Activated CD8-positive, alpha-beta T cell treated with anti-CD3 and anti-CD28 coated beads for 36 hours (primary cell): ENCODE measurements at places on chromosomes 1 and 21. TPM values are rescaled to one million over a fixed set of nuclear protein-coding genes. Genes with fewer than 3 reads are reported as not detected.
A peak's percentile ranks its signal among the peaks of the same experiment; 100 is the strongest.

- DNase-seq, result no peak
These were observed 32.2 kb downstream of the TMED5 start for GRCh38 chr1:93148001-93148400.

GRCh38 chr1:174276087-174276486 lies 116.8 kb downstream of the RABGAP1L start:
- DNase-seq, result no peak

DNA sequence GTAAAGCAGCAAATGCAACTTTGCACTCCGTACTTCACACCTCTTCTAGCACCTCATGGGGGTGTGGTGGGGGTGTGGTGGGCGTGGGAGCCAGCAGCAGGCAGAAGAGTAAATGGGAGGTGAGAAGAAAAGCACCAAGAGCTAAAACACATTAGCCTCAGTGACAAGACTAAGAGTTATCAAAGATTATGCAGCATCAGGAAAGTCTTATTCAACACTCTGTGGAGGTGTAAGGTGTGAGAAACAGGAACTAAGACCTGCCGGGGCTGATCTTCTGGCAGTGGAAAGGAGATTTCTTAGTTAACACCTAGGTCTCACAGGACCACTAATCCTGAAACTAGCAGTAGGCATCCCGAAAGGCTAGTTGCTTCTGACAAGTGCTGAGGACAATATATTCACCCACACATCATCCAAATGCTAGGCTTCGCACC lies 9.9 kb downstream of the TGFBR3 start:
- peak; percentile 80 for DNase-seq

DNA sequence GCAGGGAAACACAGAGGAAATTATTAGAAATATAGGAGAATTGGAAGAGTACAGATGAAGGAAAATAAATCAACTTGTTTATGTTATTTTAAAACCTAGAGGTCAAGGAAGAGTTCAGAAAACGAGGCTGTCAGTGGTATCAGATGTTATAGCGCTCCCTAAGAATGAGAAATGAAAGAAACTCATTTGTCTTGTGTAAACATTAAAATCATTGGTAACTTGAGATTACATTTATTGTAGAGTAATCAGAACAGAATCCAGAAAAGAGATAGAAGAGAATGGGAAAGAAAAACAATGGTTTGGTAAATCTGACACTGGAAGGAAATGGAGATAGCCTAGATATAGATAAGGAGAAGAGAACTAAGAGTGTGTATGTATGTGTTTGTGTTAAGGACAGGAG lies 106.4 kb downstream of the ATF6 start:
- no peak for DNase-seq

- no peak for DNase-seq
These were observed 5.0 kb downstream of the C4BPA start for GRCh38 chr1:207109004-207109403.

DNA sequence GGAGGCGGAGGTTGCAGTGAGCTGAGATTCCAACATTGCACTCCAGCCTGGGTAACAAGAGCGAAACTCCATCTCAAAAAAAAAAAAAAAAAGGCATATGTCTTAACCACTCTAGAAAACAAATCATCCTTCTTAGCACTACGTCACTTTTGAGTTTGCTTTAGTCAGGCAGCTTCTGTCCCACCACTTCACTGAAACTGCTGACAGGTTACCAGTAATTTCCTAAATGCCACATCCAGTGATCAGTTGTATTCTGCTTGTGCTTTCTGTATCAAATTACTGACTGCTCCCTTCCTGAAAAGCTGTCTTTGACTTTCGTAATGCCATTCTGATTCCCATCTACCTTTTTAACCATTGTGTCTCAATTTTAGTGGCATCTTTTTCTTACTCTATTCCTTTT lies 21.7 kb downstream of the RCOR3 start:
- DNase-seq, result peak; percentile 7

- peak; percentile 50 for DNase-seq
These were observed 62.8 kb upstream of the NEK2 start for GRCh38 chr1:211738096-211738690.

- no peak for DNase-seq
These were observed 36.7 kb upstream of the GOLT1A start for GRCh38 chr1:204250428-204251030.

LCE1B gene
- total RNA-seq, result not detected

HES3 gene
- not detected for total RNA-seq

- DNase-seq, result no peak
These were observed 20.3 kb downstream of the POFUT2 start for GRCh38 chr21:45267390-45267760.

FAM43B gene
- not detected for total RNA-seq

DNA sequence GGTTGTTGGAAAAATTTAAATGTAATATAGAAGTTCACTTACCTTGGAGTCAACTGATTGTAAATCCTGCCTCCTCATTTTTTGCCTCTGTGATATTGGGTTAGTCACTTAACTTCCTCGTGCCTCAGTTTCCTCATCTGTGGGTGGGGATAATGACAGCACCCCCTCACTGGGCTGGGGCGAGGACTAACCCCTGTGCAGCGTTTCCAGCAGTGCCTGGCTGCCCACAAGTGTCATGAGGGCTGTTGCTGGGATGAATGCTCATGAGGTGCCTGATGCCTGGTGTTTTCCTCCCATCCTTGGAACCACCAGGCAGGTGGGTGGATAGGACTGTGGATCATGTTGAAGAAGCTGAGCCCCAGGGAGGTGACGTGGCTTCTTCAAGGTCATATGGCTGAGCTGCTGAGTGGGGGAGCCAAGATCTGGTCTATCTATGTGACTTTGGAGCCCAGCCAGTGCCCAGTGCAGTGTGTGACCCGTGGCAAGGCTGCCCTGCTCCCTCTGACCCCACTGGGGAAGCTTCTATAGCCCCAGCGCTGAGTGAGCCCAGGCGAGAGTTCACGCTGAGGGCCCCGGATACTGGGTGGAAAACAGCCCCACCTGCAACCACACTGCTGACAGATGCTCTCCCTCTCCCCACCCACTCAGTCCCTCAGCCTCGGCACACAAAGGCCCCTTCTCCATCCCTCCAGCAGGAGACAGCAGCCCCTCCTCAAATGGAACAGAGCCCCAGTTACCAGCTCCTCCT lies 446.0 kb downstream of the PTPRU start:
- no peak for DNase-seq

- peak; percentile 92 for DNase-seq
These were observed 14.0 kb upstream of the THEMIS2 start for GRCh38 chr1:27858072-27858948.

GRCh38 chr1:53945433-53946251 lies at the start of gene IFT25:
TSS of gene IFT25 (minus strand) at chr1:53945699. CDS start at chr1:53940082, 5,617 bp downstream.
- DNase-seq, result peak; percentile 99

CRB1 gene
- total RNA-seq, result not detected

SPRR2E gene
- not detected for total RNA-seq

DNA sequence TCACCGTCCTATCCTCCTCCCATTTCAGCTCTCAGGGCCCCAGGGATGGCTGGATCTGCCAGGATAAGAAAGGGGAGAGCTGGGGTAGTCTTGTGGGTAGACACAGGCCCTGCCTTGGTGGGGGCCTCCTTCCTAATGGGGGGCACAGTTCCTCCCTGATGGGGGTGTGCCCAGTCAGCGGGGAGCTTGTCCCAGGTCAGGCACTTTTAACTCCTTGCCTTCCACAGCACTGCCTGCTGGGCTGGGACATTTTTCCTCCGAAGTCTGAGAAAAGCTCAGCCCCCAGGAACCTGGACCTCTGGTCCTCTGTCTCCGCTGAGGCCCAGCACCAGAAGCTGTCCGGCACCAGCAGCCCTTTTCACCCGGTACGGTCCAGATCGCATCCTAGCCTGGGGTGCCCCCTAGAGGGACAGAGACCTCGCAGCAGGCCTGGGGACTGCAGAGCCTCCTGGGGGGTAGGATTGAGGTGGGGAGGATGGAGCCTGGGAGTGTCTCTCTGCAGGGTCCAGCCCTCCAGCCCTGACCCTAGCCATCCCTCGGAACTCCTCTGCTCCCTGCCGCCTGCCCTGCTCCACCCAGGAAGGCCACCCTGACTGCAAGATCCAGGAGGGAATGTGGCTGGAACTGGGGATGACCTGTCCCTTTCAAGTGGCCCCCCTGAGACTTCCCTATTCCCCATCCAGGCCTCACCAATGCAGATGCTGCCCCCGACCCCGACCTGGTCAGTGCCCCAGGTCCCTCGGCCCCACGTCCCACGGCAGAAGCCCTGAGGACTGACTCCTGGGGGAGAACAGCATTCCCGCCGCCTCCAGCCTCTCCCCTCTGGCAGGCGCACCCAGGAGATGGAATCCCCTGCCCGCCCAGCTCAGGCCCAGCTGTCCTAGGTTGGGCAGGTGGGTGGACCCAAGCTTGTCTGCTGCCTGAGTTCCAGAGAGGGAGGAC lies 12.0 kb downstream of the MIIP start:
- peak; percentile 67 for DNase-seq

CXADR gene
- 0.29 TPM for total RNA-seq

GRCh38 chr1:101363891-101364318 lies 127.1 kb downstream of the S1PR1 start:
- no peak for DNase-seq

- peak; percentile 70 for DNase-seq
These were observed 782 bp upstream of the PFKL start for GRCh38 chr21:44299085-44299457.

TMEM52 gene
- total RNA-seq, result 2.1 TPM

DNA sequence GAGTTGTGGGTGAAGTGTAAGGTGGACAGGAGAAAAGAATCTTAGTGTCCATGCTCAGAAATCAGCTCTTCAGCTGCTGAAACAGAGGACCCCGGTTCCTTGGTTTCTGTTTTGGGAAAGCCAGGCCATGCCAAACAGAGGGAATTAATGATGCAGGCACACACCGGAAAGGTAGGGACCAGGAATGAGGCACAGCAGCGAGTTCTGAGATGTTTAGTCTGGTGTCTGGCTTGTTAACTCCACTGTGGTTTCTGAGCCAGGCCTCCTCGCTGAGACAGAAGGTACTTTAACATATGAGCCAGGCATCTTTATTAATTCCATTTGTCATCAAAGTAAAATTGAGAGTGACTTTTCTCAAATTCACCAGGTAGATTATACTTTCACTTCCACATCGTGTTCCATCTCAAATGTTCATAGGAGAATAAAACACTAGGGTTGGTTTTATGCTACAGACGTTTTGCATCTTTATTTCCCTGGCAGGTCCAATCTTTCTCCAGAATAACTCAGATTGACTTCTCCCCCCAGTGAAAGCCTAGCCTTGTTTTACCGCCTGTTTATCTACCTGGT lies 23.5 kb downstream of the LRRC8D start:
- DNase-seq, result peak; percentile 62

DNA sequence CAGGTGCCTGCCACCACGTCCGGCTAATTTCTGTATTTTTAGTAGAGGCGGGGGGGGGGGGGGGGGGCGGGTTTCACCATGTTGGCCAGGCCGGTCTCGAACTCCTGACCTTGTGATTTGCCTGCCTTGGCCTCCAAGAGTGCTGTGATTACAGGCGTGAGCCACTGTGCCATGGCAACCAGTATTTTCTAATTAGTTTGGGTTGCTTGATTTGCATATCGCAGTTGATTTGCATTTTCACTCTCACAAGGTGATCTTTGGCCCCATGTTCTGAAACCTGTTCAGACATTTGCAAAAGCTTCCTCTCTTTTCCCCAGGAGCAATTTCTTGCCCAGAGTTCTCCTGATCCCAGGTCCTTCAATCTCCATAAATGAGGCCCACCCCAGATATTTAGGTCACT lies 1.7 kb downstream of the TOR3A start:
- peak; percentile 15 for DNase-seq

COL11A1 gene
- total RNA-seq, result not detected

PLOD1 gene
- 21.5 TPM for total RNA-seq

CHRNB2 gene
- not detected for total RNA-seq

- no peak for DNase-seq
These were observed 17.2 kb upstream of the ZBTB8B start for GRCh38 chr1:32447469-32448185.

DNA sequence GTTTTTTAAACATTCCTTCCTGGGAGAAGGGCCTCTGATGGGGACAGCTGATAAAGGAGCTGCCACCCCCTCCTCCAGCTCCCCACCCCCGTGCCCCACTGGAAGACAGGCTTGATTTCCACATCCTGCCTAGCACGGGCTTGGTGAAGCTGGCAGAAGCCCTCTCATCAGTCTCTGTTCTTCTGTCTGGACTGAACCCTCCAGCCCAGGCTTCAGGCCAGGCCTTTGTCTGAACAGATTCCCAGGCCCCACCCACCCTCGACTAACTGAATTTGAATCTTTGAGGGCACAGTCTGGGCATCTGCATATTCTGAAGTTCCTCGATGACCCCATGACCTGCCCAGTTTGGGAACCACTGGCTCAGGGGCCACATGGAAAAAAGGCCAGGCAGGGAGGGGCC lies 75.3 kb downstream of the CD58 start:
- no peak for DNase-seq

DNA sequence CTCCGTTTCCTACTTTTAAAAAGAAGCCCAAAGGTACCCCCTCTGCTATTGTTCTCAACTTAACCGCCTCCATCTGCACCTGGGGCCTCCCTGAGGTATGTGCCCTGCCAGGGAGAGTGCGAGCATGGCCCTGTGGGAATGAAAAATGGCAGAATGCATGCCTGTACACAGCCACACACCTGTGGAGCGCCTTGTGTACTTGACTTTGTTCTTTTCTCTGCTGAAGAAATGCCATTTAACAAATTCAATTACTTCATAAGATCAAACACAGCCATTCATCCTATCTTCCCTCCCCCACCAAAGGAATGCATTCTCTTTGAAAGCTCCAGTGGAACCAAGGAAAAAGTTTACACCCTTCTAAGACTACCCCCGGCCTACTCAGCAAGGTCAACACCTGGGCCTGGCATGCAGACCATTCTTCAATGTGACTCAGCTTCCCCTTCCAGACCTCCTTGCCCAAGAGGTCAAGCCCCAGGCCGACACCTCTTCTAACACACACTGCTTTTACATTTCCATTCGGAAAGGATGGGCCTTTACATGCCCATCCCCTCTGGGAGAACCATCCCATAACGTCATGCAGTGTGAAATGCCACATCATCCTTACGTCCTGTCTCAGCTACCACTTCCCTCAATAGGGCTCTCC lies 123.7 kb downstream of the SMYD2 start:
- DNase-seq, result no peak

DNA sequence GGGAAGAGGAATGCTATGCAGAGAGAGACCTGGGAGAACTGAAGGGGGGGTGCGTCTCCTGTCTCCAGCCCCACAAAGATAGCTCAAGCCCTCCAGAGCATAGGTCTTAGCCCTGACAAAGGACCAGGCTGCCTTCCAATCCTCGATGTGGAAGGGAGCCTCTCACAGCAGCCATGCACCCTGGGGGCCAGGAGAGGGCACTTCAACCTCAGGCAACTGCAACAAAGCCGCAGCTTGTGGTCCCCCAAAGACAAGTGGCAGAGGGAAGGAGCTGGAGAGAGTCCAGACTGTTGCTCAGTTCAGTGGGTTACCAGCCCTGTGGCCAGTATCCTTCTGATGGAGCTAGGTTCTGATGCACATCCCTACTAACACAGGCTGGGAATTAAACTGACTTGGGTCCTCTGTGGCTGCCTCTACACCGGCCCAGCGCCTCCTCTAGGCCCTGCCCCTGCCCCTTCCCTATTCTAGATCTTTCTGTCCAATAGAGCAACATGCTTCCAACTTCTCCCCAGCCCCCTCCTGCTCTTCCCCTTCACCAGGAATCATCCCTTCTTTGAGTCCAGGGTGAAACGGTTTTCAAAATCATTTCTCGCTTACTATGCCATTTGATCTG lies 100.7 kb upstream of the SPATA6 start:
- DNase-seq, result peak; percentile 49

MYOG gene
- total RNA-seq, result not detected

CFHR4 gene
- not detected for total RNA-seq

NOS1AP gene
- 0.18 TPM for total RNA-seq

GRCh38 chr1:219660666-219661463 lies 48.0 kb upstream of the ZC3H11B start:
- DNase-seq, result peak; percentile 67

- no peak for DNase-seq
These were observed 14.6 kb downstream of the C1orf198 start for GRCh38 chr1:230853731-230854130.

- no peak for DNase-seq
These were observed 6.3 kb upstream of the TENT5C start for GRCh38 chr1:117599286-117600221.
